ENCODE measurements at places on chromosomes 2 and 18. TPM values are rescaled to one million over a fixed set of nuclear protein-coding genes. Genes with fewer than 3 reads are reported as not detected.

- no peak for DNase-seq
Observed at GRCh38 chr2:177353187-177353478, 39.4 kb upstream of the AGPS start.

DNA sequence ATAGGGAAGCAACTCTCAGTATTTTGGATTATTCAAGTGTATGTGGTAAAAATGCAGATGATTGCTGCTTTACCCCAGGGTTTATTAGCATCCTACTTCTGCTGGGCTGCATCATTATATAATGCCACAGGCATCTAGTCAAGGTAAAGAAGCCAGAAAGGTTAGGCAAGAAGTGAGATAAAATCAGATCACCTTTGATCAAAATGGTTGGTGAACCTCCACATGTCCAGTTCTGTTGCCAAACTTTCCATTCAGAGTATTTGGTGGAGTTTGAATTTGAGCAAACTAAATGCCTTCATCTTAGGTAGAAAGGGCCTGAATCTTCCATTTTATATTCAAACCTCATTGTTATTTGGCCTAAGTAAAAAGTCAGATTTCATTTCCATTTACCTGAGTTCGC is 29.7 kb upstream of the NOSTRIN start:
- no peak for DNase-seq

GRCh38 chr2:38109732-38110181 is 33.8 kb upstream of the CYP1B1 start:
- DNase-seq: peak; percentile 88

Gene POTEC
- polyA plus RNA-seq: not detected

Gene SPEG
- polyA plus RNA-seq: 13.1 TPM

DNA sequence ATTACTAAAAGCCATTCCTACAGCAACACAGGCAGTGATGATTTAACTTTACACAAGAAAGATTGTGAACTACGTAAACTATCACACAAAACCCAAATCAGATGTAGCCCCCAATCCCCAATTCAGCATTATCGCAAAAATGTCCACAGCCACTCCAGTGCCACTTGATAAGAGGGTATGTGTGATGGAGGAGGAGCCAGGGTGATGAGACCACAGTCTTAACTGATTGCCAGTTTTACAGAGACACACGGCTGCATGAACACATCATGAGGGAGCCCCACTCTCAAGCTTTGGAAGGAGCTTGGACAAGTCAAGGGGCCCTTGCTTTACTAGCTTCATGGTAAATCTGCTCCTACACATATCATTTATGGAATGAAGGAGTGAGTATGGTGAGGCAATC is 116.0 kb downstream of the FAM161A start:
- no peak for DNase-seq

Gene RAB17
- polyA plus RNA-seq: 151 TPM

DNA sequence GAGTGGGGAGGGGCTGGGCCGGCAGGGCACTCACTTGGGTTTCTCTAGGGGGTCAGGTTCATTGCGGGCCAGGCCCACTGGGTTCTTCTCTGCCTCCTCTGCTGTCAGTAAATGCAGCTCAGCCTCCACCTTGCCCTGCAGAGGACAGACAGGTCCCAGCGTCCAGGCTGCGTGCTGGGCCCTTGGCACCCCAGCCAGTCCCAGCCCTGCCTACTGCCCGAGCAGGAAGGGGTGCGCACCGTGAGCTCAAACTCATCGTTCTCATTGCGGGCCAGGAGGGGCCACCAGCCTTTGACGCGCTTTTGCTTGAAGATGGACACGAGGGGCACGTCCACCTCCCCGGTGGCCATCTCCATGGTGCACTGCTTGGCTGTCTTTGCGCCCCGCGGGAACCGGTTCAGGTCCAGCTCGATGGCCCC is 17.3 kb downstream of the OTOF start:
- DNase-seq: peak; percentile 54

Gene AGBL5
- polyA plus RNA-seq: 33.4 TPM

GRCh38 chr2:17148407-17149145 is 369.7 kb downstream of the RAD51AP2 start:
- DNase-seq: peak; percentile 75

- no peak for DNase-seq
Observed at GRCh38 chr2:6908291-6908690, 8.9 kb upstream of the RNF144A start.

- peak; percentile 49 for DNase-seq
Observed at GRCh38 chr18:48777744-48778116, 173.0 kb downstream of the SMAD7 start.

- no peak for DNase-seq
Observed at GRCh38 chr18:6200204-6200774, 214.4 kb downstream of the L3MBTL4 start.

Gene PLGLB2
- polyA plus RNA-seq: 1.3 TPM

DNA sequence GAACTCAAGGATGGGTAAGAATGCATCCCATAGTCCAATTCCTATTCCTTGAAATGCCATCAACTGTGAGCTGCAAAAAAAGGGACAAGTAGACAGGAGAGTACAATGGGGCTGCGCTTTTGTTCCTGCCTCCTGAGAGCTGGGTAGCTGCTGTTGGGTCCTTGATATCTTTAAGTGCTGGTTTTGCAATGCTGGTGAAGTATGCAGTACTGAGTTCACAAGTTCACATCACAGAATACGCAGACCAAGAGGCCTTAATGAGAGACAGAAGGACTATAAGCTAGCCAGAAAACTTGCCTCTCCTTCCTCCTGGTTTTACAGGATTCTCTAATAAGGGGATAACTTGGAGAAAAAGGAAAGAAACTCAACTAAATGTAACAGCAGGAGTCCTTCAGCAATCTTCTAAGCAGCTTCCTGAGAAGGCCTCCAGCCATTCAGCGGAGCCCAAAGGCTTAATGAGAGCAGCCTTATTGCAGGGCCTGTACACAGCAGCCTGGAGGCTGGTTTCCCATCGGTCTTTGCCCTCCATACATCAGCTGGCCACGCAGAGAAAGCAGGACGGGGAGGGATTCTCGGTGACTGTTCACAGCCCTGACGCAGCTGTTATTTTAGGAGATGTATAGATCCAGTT is 293.1 kb downstream of the CDCA7 start:
- peak; percentile 70 for DNase-seq
